ENCODE measurements at places on chromosomes 12 and 14.

DNA sequence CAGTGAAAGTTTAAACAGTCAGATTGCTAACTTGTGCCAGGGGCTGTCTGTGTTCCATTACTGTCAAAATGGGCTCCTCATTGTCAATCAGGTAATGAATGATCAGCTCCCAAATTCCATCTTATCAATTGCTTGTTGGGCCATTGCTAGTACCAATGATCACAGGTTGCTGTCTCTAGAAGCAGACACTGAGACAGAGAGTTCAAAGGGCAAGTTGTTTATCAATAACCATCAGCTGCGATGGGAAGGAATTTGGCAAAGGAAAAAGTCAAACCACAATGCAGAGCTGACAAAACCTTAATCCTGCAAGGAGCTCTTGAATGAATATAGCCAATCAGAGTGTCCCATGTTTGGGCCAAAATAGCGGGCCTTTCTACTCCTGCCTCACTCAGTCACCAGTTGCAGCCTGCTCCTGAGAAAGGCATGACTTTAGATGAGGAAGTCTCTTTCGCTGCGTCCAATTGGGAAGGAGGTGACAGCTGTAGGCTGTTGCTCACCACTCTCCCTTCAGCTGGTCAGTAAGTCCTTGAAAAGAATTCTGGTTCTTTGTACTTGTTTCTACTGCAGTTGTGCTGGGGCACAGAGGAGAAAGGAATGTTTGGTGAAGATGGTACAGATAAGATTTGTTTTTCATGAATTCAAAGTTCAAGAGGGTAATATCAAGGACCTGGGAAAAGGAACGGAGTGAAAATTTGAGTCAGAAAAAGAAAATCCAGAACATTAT, 179.2 kb upstream of the PDE3A start:
- no peaks in the 10 kb centered on the region for H3K27me3 ChIP-seq
- no peak overlapping the region for H3K27ac ChIP-seq
- no peaks in the 10 kb centered on the region for H3K4me1 ChIP-seq
- no peaks in the 10 kb centered on the region for H3K36me3 ChIP-seq

GRCh38 chr12:20458011-20458410, 89.7 kb downstream of the PDE3A start:
- no peaks in the 10 kb centered on the region for H3K27me3 ChIP-seq
- no peak for DNase-seq
- no peaks in the 10 kb centered on the region for H3K4me1 ChIP-seq

GRCh38 chr12:4172999-4173398, 100.6 kb upstream of the CCND2 start:
- H3K4me1 ChIP-seq, result peaks cover 21% of the 10 kb centered on the region
- H3K27ac ChIP-seq, result no peak overlapping the region
- no peaks in the 10 kb centered on the region for H3K36me3 ChIP-seq
- no peak overlapping the region for H3K4me3 ChIP-seq
- DNase-seq, result no peak

GRCh38 chr14:97021571-97022168, 224.5 kb downstream of the VRK1 start:
- DNase-seq, result no peak
- no peaks in the 10 kb centered on the region for H3K36me3 ChIP-seq
- H3K4me1 ChIP-seq, result peaks cover 15% of the 10 kb centered on the region
- H3K27ac ChIP-seq, result no peak overlapping the region
- H3K27me3 ChIP-seq, result peaks cover 25% of the 10 kb centered on the region

GRCh38 chr12:2306012-2306411, 253.2 kb downstream of the CACNA1C start:
- no peak for DNase-seq
- no peak overlapping the region for H3K27ac ChIP-seq
- no peaks in the 10 kb centered on the region for H3K36me3 ChIP-seq
- H3K4me1 ChIP-seq, result no peaks in the 10 kb centered on the region
- H3K4me3 ChIP-seq, result no peak overlapping the region

DNA sequence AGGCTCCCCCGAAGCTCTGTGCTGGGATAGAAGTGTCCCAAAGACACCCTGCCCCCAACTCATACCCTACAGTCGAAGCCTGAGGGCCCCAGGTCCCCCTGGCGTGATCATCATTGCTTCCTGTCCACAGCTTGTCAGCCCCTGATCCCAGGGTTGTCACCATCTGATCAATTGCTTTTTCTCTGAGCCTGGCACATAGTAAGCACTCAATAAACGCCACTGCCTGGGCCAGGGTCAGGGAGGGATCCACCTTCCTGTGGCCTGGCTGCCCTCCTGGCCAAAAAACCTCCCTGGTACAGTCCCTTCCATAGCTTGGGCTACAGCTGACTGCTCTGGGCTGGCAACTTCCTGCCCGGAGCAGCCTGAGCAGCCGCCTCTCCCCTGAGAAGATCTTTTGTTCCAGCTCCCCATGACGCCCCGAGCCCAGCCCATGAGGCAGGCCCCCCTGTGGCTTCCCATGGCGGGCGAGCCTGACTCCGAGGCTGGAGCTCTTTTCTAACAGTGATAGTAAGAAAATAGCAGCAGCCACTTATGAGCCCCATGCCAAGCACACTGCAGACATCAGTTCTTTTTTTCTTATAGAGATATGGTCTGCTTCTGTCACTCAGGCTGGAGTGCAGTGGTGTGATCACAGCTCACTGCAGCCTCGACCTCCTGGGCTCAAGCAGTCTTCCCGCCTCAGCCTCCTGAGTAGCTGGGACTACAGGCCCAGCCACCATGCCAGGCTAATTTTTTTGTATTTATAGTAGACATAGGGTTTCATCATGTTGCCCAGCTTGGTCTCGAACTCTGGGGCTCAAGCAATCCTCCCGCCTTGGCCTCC, 6.5 kb downstream of the SH2B3 start:
- no peak for DNase-seq
- H3K27ac ChIP-seq, result peak overlapping the region; percentile 87
- no peaks in the 10 kb centered on the region for H3K27me3 ChIP-seq

DNA sequence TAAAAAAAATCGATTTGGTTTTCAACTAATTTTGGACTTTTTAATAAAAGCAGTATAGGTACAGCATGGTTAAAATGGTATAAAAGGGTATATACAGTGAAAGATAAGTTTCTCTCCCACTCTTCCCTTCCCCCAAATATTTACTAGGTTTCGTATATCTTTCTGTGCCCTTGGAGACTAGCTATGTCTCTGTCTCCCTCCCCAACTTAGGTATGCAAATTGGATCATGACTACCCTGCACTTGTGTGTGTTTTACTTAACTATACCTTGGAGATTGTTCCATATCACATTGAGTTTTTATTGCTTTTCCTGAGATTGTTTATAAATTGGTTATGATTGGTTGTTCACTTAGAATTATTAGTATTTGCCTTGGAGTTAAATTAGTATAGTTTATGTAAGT, 19.4 kb downstream of the AEBP2 start:
- no peak for DNase-seq
- no peak overlapping the region for H3K27ac ChIP-seq
- peaks cover 23% of the 10 kb centered on the region for H3K36me3 ChIP-seq
- H3K4me1 ChIP-seq, result peaks cover 69% of the 10 kb centered on the region
- H3K4me3 ChIP-seq, result no peak overlapping the region

DNA sequence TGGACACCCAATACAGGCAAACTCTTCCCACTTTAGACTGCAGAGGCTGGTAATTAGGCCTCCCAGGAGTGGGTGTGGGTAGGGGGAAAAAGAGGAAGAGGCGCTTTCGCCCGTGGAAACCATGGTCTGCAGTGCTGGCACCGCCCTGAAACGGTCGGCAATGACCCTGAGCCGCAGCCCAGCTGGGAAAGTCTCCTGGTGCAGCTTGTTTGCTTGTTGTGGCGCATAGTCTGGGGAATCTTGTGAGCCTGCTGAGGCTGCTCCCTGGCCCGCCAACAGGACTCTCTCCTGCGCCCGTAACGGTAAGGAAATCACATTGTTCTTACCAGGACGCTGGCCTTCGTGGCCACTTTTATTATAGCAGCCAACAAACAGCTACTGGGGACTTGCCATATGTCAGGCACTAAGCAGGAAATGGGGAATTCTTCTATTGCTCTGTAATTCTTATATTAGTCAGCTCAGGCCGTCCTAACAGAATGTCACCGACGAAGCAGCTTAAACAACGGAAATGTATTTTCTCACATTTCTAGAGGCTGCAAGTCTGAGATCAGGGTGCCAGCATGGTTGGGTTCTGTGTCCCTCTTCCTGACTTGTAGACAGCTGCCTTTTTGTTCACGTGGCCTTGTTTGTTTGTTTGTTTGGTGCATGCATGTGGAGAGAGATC, 52.5 kb upstream of the RIN3 start:
- no peak overlapping the region for H3K4me3 ChIP-seq
- H3K27ac ChIP-seq, result no peak overlapping the region
- peaks cover 7% of the 10 kb centered on the region for H3K4me1 ChIP-seq
- peaks cover 13% of the 10 kb centered on the region for H3K27me3 ChIP-seq
- no peaks in the 10 kb centered on the region for H3K36me3 ChIP-seq

DNA sequence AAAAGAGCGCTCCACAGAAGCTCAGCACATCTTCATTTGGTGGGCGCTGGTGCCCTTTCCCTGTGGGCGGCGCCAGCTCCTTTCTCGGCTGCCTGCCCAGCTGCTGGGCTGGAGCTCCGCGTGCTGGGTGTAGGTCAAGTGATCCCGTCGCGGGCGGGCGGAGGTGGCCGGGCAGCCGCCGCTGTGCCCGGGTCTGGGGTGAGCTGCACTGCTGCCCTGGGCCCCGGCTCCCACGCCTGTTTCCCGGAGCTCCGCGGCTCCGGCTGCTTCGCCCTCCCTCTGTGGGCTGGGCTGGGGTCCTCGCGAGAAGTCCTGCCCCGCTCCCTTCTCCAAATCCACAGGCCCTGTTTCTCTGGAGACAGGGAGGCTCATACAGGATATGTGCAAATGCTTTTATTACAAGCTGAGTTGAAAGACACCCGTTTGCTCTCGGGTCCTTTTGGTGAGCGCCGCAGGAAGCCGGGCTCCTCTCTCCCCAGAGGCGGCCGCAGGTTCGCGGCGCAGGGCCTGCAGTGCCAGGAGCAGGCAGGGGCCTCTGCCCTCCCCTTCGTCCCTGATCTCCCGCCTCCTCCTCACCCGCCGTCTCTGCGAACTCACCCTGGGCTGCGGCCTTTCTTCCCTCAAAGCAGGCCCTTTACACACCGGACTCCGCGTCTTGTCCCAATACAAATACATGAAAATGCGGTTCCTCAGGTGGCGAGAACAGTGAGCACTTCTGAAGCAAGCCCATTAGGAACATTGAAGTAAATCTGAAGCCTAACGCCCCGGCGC, 67.8 kb upstream of the CAPRIN2 start:
- peaks cover 12% of the 10 kb centered on the region for H3K4me1 ChIP-seq
- H3K27ac ChIP-seq, result no peak overlapping the region
- no peaks in the 10 kb centered on the region for H3K36me3 ChIP-seq
- H3K27me3 ChIP-seq, result peaks cover 46% of the 10 kb centered on the region
- H3K4me3 ChIP-seq, result peak overlapping the region; percentile 91

DNA sequence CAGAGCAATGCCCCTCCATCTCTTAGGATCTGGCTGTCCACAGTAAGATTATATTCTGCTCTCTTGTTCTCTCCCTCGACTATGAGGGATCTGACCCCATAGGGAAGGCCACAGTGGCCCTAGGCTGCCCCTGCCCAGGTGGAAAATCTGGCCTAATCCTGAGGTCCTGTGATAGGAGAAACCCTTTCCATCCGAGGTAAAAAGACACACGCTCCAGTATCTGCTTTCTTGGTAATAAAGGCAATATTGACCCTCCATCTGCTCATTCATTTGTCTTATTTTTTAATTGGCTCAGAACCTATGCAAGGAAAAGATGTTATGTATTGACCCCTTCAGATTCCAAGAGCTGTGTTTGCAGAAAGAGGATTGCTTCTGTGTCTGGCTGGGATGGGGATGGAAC, 9.7 kb downstream of the KRT76 start:
- H3K27ac ChIP-seq, result no peak overlapping the region
- no peak overlapping the region for H3K4me3 ChIP-seq
- DNase-seq, result no peak
- peaks cover 7% of the 10 kb centered on the region for H3K27me3 ChIP-seq
- H3K4me1 ChIP-seq, result no peaks in the 10 kb centered on the region

DNA sequence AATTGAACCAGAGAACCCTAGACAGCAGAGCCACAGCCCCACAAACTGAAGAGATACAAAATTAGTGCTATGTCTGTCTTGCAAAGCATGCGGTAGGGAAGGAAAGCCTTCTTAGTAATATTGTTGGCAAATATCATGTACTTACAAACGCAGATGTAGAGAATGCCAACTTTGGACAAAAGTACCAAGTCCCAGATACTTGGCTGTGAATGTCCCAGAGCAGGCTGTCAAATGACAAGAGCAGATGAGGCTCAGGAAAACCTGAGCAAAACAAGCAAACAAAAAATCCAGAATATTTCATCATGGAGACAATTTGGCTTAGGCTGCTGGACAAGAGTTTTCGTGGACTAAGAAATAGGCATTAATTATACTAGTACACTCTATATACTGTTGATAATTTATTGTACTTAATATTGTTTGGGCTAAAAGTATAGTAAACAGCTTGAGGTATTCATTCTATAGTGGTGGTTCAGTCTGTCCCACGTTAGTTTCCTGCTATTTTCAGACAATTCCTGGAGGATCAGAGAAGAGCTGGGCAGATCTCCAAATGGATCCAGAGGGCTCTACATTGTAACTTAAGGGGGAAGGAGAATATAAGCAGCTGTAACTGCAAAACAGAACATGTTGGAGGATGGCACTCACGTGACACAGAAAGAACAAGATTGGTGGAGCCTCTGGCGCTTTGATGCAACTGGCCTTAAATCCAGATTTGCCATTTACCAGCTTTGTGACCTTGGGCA, 329.8 kb downstream of the ATP23 start:
- no peaks in the 10 kb centered on the region for H3K27me3 ChIP-seq
- no peaks in the 10 kb centered on the region for H3K4me1 ChIP-seq
- DNase-seq, result no peak
- no peaks in the 10 kb centered on the region for H3K36me3 ChIP-seq

GRCh38 chr14:74418031-74418430, 8.0 kb downstream of the SYNDIG1L start:
- H3K27me3 ChIP-seq, result peaks cover 27% of the 10 kb centered on the region
- no peak overlapping the region for H3K4me3 ChIP-seq
- DNase-seq, result no peak
- no peaks in the 10 kb centered on the region for H3K36me3 ChIP-seq

GRCh38 chr12:39145175-39145999, 240.0 kb upstream of the CPNE8 start:
- H3K36me3 ChIP-seq, result no peaks in the 10 kb centered on the region
- no peak overlapping the region for H3K27ac ChIP-seq
- no peak for DNase-seq
- H3K4me1 ChIP-seq, result no peaks in the 10 kb centered on the region

GRCh38 chr12:105640761-105641160, 310.3 kb downstream of the C12orf75 start:
- H3K27me3 ChIP-seq, result peaks cover 6% of the 10 kb centered on the region
- no peak overlapping the region for H3K27ac ChIP-seq
- no peaks in the 10 kb centered on the region for H3K36me3 ChIP-seq
- DNase-seq, result no peak
- H3K4me3 ChIP-seq, result no peak overlapping the region

GRCh38 chr14:64942531-64943111, at the start of gene GPX2:
GPX2 (minus strand) TSS chr14:64942745; CDS start chr14:64942726, 19 bp downstream.
- no peak for DNase-seq
- no peaks in the 10 kb centered on the region for H3K27me3 ChIP-seq
- H3K36me3 ChIP-seq, result peaks cover 59% of the 10 kb centered on the region
- H3K27ac ChIP-seq, result peak within 1 kb of the TSS; percentile 62
- H3K4me3 ChIP-seq, result no peak within 1 kb of the TSS

DNA sequence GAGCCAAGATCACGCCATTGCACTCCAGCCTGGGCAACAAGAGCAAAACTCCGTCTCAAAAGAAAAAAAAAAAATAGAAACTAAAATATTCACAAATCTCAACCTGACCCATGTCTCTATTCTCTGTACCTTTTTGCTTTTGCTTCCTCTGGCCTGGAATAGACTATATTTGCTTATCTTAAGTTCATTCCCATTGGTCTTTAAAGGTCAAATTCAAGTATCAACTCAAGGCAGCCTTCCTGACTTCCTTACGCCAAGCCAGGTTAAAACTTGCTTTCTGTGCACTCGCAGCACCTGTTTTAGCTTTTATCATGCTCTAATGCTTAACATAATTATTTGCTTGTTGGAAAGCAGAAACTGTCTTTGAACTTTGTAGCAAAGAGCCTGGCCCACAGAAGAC, 14.8 kb downstream of the PYM1 start:
- no peak overlapping the region for H3K27ac ChIP-seq
- no peaks in the 10 kb centered on the region for H3K27me3 ChIP-seq
- H3K4me1 ChIP-seq, result peaks cover 21% of the 10 kb centered on the region

Data from activated B cell treated with CpG ODN at 0.5 μM for 24 hours (primary cell).